Natural killer cell (primary cell): ENCODE measurements at places on chromosomes 11 and 22. TPM values are rescaled to one million over a fixed set of nuclear protein-coding genes. Genes with fewer than 3 reads are reported as not detected.

The MPZL3 gene
- 6.3 TPM for total RNA-seq

The CRYBA4 gene
- total RNA-seq, result not detected

The TMEM80 gene
- total RNA-seq, result 42.1 TPM

The CDC42EP1 gene
- total RNA-seq, result 0.27 TPM

The OR51E2 gene
- not detected for total RNA-seq

The FGF19 gene
- total RNA-seq, result not detected

The MRGPRX4 gene
- not detected for total RNA-seq

The SYT9 gene
- total RNA-seq, result not detected

The RFPL3 gene
- total RNA-seq, result not detected

DNA sequence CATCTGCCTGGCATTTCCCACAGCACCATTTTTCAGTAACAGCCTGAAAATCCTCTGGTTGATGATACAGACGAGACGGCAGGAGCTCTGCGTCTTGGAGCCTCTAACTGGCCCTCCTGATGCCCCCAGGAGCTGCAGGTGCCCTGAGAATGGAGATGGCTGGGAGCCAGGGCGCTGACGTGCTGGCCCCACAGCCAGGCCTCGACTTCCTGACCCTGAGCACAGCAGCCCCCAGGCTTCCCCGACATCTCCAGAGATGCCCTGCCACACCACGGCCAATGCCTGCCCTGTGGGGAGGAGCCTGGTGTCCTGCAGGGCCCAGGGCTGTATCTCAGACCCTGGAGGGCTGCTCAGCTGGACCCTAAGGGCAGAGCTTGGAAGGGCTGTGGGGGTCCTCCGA, 21.5 kb downstream of the TOLLIP start:
- DNase-seq, result no peak
- H3K27me3 ChIP-seq, result no peaks in the 10 kb centered on the region
- H3K4me1 ChIP-seq, result no peaks in the 10 kb centered on the region
- H3K36me3 ChIP-seq, result peaks cover 56% of the 10 kb centered on the region
- H3K4me3 ChIP-seq, result no peak overlapping the region
- no peak overlapping the region for H3K27ac ChIP-seq

DNA sequence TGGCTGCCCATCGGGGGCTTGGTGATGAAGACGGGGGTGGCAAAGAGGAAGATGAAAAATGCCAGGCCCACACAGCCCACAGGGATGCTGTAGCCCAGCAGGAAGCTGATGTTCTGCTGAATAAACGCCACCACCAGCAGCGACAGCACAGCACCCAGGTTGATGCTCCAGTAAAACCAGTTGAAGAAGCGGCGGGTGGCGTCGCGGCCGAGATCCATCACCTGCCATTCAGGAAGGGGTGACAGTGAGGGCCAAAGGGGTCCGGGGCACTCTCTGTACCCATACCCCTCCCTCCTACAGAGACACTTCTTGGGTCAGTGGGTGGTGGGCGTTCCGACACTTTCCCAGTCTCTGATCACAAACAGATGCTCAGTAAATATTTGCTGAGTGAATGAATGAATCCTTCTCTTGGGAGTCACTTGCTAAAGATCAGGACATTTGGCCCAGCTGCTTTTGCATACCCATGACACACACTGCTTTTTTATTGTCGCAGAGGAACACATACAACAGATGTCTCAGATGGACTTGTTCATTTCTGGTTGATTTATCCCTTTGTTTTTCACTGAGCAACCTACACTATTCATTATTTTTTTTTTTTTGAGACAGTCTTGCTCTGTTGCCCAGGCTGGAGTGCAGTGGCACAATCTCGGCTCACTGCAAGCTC, 5.2 kb downstream of the SLC15A3 start:
- DNase-seq, result no peak
- no peak overlapping the region for H3K4me3 ChIP-seq
- peaks cover 4% of the 10 kb centered on the region for H3K27me3 ChIP-seq
- no peaks in the 10 kb centered on the region for H3K36me3 ChIP-seq
- H3K4me1 ChIP-seq, result peaks cover 14% of the 10 kb centered on the region
- H3K27ac ChIP-seq, result no peak overlapping the region

GRCh38 chr11:75668451-75669297, at the start of gene MAP6:
Gene MAP6 (minus strand): TSS chr11:75669038. CDS start chr11:75668369, 669 bp downstream.
- H3K27ac ChIP-seq, result no peak within 1 kb of the TSS
- peak within 1 kb of the TSS; percentile 24 for H3K4me3 ChIP-seq
- H3K27me3 ChIP-seq, result peaks cover 22% of the 10 kb centered on the region
- peaks cover 17% of the 10 kb centered on the region for H3K4me1 ChIP-seq
- no peaks in the 10 kb centered on the region for H3K36me3 ChIP-seq

GRCh38 chr11:115707180-115707905, 203.1 kb upstream of the CADM1 start:
- H3K27ac ChIP-seq, result no peak overlapping the region
- no peaks in the 10 kb centered on the region for H3K36me3 ChIP-seq
- DNase-seq, result no peak
- no peaks in the 10 kb centered on the region for H3K27me3 ChIP-seq
- peaks cover 16% of the 10 kb centered on the region for H3K4me1 ChIP-seq
- H3K4me3 ChIP-seq, result no peak overlapping the region

DNA sequence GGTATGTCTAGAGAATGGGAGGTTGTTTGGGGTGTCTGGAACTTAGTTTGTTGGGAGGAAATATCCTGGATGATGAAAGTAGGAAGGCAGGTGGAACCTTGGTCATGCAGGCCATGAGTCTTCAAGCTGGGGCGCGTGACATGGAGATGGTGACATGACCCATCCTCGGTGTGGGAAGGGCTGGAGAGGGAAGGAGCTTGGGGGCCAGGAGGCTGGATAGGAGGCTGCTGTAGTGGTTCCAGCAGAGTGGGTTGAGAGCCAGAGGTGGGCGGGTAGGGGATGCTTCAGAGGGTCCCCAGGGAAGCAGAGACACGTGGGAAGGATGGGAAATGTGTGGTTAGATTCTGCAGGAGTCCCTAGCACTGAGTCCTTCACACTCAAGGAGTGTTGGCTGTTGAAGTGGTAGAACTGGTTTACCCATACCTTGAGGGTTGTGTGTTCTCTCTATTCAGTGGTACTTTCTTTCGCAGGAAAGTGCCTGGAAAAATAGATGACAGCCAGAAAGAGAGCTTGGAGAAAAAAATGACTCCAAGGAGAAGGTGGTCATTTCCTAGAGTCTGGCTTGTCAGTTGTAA, 56.8 kb downstream of the LDLRAD3 start:
- H3K27me3 ChIP-seq, result no peaks in the 10 kb centered on the region
- H3K36me3 ChIP-seq, result no peaks in the 10 kb centered on the region
- H3K27ac ChIP-seq, result no peak overlapping the region
- no peak for DNase-seq

- DNase-seq, result no peak
- H3K4me1 ChIP-seq, result peaks cover 2% of the 10 kb centered on the region
- H3K36me3 ChIP-seq, result no peaks in the 10 kb centered on the region
- no peak overlapping the region for H3K4me3 ChIP-seq
- H3K27ac ChIP-seq, result no peak overlapping the region
Measured at GRCh38 chr11:14449302-14449714, 50.3 kb downstream of the COPB1 start.

GRCh38 chr11:33652431-33652830, 48.2 kb downstream of the C11orf91 start:
- no peak for DNase-seq
- H3K4me3 ChIP-seq, result no peak overlapping the region
- H3K27me3 ChIP-seq, result no peaks in the 10 kb centered on the region
- no peak overlapping the region for H3K27ac ChIP-seq
- H3K4me1 ChIP-seq, result no peaks in the 10 kb centered on the region

GRCh38 chr11:27274854-27275395, 88.1 kb downstream of the CCDC34 start:
- no peaks in the 10 kb centered on the region for H3K27me3 ChIP-seq
- no peak for DNase-seq
- H3K27ac ChIP-seq, result no peak overlapping the region
- H3K36me3 ChIP-seq, result no peaks in the 10 kb centered on the region
- H3K4me1 ChIP-seq, result no peaks in the 10 kb centered on the region
- no peak overlapping the region for H3K4me3 ChIP-seq

- no peak overlapping the region for H3K27ac ChIP-seq
- no peaks in the 10 kb centered on the region for H3K36me3 ChIP-seq
- no peaks in the 10 kb centered on the region for H3K27me3 ChIP-seq
- DNase-seq, result no peak
- no peak overlapping the region for H3K4me3 ChIP-seq
- H3K4me1 ChIP-seq, result no peaks in the 10 kb centered on the region
Measured at GRCh38 chr22:30908051-30908461, 60.5 kb downstream of the MORC2 start.

GRCh38 chr11:19672586-19673206, 39.9 kb upstream of the NAV2 start:
- H3K27me3 ChIP-seq, result no peaks in the 10 kb centered on the region
- H3K36me3 ChIP-seq, result no peaks in the 10 kb centered on the region
- H3K27ac ChIP-seq, result no peak overlapping the region
- peaks cover 14% of the 10 kb centered on the region for H3K4me1 ChIP-seq

DNA sequence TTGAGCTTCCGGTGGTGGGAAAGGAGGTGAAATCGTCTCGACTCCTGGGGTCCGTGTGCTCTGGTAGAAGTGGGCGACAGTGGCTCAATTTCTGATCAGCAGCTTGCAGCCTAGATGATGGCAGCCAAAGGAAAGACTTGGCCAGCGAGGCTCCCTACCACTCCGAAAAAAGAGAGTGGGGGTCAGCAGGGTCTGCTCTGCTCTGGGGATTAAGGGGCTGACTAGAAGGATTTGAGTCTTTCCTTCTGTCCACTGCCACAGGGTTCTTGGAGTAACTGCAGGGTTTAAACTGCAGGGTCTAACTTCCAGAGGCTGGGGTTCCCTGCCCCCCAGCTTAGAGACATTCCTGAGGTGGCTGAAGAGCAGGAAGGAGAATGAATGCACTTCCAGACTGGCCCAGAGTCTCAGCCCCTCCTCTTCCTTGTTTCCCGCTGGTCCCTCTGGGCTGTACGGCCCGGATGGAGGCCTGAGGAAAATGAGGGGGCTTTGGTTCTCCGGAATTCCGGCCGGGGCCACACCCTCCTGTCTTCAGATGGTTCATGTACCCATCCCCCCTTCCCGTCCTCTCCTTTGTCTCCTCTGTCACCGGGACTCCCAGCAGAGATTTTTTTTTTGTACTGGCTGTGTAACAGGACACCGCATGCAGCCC, 907 bp downstream of the SERPINH1 start:
- H3K4me3 ChIP-seq, result peak overlapping the region; percentile 99
- H3K4me1 ChIP-seq, result peaks cover 43% of the 10 kb centered on the region
- no peaks in the 10 kb centered on the region for H3K27me3 ChIP-seq

GRCh38 chr11:124886978-124887666, 10.5 kb downstream of the ROBO4 start:
- no peaks in the 10 kb centered on the region for H3K36me3 ChIP-seq
- H3K4me3 ChIP-seq, result no peak overlapping the region
- no peak overlapping the region for H3K27ac ChIP-seq
- H3K27me3 ChIP-seq, result no peaks in the 10 kb centered on the region
- no peaks in the 10 kb centered on the region for H3K4me1 ChIP-seq

GRCh38 chr11:37988031-37988430, 1390.0 kb upstream of the RAG2 start:
- no peak overlapping the region for H3K4me3 ChIP-seq
- H3K36me3 ChIP-seq, result no peaks in the 10 kb centered on the region
- DNase-seq, result no peak
- no peak overlapping the region for H3K27ac ChIP-seq
- H3K27me3 ChIP-seq, result no peaks in the 10 kb centered on the region

GRCh38 chr11:12598330-12599256, 75.6 kb upstream of the TEAD1 start:
- no peaks in the 10 kb centered on the region for H3K36me3 ChIP-seq
- no peaks in the 10 kb centered on the region for H3K4me1 ChIP-seq
- no peak overlapping the region for H3K4me3 ChIP-seq
